ENCODE measurements at places on chromosomes 5 and 9.

- no peak for DNase-seq
Measured at GRCh38 chr9:127075624-127076372, 46.6 kb downstream of the ANGPTL2 start.

DNA sequence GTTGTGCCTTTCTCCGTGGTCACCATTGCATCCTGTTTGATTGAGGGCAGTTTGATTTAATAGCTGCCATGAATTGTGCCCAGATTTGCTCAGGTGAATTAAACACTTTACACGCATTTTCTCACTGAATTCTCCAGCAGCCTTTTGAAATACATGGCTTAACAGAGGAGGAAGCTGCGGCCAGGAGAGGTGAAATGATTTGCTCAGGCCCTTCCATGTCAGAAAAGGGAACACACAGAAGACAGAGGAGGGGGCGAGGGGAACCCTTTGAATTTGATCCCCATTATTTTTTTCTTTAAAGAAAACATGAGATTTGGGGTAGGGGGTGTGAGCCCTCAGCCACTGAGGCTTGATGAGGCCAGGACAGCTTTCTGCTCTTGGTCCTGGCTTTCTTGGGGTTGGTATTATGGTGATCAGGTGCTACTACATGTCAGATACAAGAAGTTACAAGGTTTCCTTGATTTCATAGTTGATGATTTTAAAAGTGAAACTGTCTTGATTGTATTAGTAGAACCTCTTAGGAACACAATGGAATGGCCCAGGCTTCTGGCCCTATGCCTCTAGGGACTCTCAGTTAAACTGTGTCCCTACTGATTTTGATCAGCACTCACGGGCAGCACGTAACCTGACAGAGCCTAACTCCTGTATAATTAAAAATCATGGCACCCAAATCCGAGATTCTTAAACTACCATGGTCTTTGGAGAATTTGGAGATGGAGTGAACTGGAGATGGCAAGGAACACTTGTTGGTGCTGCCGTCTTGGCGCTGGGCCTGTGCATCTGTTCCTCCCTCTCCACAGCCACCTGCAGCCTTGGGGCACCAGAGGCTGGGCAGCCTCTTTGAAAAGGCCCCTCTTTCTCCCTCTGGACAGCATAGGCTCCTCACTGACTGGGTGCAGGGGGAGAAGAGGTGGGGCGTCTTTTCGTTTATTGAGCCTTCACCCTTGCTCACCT is 107.9 kb downstream of the TRIO start:
- no peak for DNase-seq

DNA sequence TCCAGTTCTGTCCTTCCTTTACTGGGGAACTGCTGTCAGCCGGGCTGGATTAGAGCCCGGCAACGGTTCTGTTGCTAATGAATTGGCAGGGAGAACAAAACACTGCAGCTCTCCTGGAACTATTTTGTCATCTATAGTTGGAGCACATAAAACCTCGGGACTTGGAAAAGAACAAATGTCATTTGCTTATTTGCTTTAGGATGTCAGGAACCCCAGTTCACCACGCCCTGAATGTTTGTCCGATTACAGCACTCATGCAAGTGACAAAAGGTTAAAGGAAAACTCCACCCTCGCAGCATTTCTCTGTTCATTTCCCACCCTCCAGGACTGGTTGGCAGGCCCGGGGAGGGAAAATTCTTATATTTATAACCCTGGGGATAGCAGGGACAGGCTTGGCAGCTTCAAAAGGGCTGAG is 66.4 kb upstream of the PLPP1 start:
- DNase-seq, result peak; percentile 100

- DNase-seq, result peak; percentile 45
Measured at GRCh38 chr9:90870621-90871326, 69.2 kb downstream of the SYK start.

DNA sequence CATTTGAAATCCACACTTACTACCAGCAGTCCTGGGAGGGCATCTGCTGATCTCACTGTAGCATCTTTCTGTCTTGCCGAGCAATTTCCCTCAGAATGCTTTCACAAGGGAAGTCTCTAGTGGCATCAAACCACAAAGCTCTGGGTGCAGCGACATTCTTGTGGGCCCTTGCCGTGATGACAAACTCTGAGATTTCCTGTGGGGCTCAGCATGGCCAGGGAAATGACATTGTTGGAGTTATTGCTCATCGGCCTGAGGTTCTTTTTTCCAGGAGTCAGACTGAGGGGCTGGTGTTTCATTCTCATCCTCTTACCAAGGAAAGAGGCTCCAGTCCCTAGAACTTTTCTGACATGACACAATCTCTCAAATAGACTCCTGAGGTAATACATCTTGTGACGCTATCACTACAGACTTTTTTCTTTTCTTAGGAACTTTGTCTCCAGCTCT is 51.4 kb downstream of the PFDN1 start:
- no peak for DNase-seq

DNA sequence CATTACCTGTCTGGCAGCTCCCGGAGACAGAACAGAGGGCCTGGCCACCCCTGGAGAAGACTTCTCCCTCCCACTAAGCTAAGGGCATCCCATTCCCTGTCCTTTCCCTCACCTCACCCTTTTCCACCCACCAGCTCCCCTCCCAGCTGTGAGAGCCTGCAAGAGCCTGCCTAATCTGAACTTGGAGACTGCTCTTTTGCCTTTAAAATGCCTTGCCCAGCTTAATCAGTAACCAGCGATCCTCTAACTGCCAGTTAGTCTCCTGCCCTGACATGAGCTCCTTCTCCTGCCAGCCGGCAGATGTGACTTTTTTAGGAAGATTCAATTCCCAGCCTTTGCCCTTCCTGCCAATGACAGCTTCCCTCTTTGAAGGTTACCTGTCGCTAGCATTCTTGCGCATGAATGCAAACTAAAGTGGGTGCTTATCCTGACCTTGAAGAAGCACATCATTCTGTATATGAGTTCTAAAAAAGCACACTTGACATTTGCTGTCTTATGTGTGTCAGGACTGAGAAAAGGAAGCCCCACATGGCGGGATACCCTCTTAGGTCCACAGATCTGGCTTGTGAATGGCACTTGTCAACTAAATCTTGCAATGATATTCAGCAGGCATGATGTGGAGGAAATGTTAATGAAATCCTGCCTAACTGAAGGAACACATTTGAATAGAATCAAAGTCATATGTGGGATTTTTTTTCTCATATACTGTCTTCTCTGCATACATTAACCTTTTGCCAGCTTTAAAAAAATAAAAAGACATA is 411.2 kb upstream of the SLC30A5 start:
- no peak for DNase-seq

GRCh38 chr5:33343676-33344327 is 97.0 kb upstream of the TARS1 start:
- DNase-seq, result peak; percentile 29

GRCh38 chr5:32089146-32090000 is 84.7 kb downstream of the GOLPH3 start:
- DNase-seq, result no peak

DNA sequence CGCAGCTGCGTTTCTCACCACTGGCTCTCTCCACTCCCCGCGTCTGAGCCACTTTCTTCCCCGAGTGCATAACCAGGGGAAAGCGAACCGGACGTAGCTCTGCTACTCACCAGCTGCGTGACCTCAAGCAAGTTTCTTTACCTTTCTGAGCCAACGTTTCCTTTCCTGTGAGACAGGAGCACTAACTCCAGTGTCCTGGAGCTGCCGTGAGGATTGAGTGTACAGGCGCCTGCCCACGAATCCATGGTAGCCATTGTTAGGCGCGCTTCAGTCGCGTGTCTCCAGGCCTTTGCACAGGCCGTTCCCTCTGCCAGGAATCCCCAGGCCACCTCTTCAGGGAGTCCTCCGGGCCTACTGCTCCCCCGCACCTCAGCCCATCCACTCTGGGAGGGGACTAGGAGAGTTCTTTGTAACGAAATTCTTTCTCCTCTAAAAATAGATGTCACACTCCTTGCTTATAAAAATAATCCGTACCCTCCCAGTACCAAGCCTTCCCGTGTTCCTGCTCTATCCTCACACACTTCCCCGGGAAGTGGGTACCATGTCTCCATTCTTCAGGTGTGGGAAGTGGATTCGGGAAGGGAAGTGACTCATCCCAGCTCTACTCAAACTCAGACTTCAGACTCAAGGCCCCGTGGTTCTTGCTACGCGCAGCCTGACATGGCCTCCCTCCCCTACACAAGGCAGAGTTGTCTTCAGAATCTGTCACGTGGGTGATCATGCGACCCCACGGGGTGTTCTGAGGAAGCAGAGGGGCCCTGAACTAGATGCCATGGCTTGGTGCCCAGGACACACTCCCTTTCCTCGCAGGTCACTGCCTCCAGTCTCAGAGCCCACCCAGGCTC is 16.1 kb upstream of the CRB2 start:
- DNase-seq, result peak; percentile 42

DNA sequence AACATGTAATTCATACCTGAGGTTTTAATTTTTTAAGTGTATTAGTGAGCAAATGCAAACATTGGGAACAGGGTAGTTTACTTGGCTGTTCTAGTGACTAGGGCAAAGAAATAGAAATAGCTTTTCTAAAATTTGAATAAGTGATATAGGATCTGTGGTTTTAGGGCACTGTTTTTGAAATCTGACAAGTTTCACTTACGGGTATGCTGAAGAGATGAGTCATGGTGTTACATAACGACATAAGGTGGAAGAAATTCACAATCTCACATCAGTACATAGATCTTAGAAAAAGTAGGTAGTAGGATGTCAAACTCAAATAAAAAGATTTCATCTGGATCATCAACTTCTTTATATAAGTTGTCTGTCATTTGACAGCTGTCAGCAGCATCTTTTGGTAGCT is 772.3 kb downstream of the MAT2B start:
- no peak for DNase-seq

DNA sequence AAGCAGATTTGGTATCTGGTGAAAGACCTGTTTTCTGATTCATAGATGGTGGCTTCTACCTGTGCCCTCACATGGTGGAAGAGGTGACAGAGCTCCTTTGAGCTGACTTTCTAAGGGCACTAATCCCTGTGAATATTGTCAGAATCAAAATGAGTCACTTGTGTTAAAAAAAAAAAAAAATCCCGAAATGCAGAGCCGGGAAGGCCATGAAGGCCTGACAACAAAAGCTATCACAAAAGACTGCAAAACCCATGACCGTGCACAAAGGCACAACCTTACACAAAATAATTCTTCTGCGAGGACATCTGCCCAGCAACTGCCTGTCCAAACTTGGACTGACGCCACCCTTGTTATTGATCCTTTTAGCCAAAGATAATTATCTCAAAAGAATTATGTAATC is 19.6 kb upstream of the UBTD2 start:
- DNase-seq, result no peak

GRCh38 chr5:160198146-160198545 is 31.2 kb upstream of the FABP6 start:
- no peak for DNase-seq

DNA sequence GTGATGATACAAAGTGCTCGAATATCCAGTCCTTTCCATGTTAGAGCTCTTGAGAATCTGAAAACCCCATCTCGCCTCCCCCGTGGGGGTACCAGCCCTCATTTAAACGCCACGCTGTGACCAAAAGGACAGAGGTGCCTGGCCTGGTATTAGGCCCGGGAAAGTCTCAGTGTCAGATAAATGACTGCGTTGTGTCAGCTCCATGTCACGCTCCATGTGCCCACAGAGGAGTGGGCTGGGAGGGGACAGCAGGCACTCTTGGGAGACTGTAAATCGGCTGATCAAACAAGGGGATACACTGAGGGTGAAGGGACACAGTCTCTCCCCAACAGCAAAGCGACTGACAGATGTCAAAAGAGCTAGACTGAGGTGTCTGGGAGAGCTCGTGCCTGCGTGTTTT is 65.7 kb upstream of the ECM2 start:
- no peak for DNase-seq

DNA sequence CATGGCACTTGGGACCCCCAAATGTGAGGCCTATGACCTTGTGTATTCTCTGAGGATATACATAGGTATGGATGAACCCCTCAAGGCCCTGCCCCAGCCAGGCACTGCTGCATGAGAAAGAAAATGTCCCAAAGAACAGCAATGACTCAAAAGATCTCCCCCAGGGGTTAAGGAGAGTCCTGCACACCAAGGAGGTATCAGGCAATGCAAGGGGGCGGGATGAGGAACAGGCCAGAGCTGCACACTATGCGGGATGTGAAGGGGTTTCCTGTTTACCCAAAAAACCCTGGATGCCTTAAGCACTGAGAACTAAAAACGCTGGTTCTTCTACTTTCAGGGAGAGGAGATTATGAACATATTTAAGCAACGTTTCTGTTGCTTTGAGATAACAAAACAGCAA is 3.4 kb downstream of the RAPGEF1 start:
- peak; percentile 33 for DNase-seq

GRCh38 chr9:93541581-93542349 is 34.6 kb upstream of the PHF2 start:
- DNase-seq, result no peak

DNA sequence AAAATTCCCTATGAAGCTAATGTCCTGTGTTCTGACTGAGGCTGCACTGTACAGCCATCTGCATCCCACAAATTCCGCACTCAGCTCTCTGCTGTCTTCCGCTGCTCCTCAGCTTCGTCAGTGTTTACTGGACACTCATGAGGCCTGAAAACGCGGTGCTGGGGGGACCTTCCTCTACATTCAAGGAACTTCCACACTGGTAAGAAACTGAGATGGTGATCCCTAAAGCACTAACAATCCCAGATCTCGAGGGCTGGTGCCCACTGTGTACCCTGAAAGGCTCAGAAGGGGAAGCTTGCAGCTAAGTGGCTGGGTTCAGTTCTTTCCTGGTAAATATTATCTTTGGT is 117.9 kb downstream of the NRG2 start:
- DNase-seq, result no peak

DNA sequence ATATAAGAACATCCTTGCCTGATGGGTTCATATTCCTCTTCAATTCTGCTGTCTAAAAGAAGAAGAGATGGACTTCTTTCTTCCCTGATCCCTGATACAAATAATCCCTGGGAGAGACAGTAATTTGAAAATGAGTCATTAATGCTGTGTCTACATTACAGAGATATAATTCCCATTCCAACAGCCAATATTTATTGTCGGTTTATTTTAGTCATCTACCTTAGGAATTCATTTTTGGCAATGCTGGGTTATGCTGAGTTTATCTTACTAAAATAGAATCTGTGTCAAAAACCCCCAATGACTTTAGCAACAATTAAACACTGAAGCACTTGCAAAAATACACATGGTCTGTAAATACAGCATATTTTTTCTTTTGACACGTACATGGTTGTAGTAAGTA is 23.9 kb downstream of the ZNF474 start:
- no peak for DNase-seq

DNA sequence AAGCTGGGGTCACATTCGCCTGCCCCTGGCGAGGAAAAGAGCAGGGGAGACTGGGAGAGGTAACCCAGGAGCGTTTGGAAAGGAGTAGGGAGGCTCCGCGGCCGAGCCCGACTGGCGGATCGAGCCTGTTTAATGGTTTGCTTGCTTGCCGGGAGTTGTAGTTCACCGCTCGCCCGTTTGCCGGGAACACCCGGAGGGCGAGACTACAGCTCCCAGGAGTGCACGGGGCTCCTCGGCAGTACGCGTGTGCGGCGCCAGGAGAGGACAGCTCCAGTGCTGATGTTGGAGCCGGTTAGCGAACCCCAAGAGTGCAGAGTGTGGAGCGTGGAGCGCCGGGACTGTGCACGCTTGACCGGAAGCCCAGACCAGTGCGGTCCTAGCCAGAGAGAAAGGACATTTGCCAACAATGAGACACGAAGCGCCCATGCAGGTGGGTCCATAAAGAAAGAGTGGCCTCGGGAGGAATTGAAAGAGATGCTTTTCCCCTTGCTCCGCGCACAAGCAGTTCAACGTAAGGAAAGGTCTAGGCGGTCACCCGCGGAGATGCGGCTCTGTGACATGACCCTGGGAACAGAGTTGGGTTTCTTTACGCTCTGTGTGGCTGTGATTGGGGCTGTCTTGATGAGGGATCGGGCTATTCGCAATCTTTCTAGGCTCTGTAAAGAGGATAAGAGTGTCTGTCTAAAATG is at the start of gene RAB3C:
TSS of gene RAB3C (plus strand) at position 273 of the 689 bp plus-strand sequence. CDS start at position 407, 134 bp downstream.
- peak; percentile 87 for DNase-seq

Measured in dermis microvascular lymphatic vessel endothelial cell (primary cell).